ENCODE measurements at places on chromosomes 2 and 18. TPM values are rescaled to one million over a fixed set of nuclear protein-coding genes. Genes with fewer than 3 reads are reported as not detected.
A peak's percentile ranks its signal among the peaks of the same experiment; 100 is the strongest.

RAMP1 gene
- total RNA-seq: 0.63 TPM

RUFY4 gene
- 0.44 TPM for total RNA-seq

C18orf54 gene
- total RNA-seq: 23.2 TPM

OSBPL1A gene
- 32.0 TPM for total RNA-seq

AFF3 gene
- total RNA-seq: 0.22 TPM

DNA sequence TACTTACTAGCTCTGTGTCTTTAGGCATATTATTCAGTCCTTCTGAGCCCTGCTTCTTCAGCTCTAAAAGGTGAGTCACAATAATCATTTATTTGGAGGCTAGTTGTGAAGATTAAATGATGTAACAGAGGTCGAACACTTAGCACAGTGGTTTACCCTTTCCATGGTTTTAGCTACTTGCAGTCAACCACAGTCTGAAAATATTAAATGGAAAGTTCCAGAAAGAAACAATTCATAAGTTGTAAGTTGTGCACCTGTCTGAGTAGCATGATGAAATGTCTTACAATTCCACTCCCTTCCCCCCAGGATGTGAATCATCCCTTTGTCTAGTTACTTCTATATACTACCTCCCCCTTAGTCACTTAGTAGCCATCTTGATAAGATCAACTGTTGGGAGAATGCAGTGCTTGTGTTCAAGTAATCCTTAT, 217.6 kb upstream of the THUMPD2 start:
- H3K4me3 ChIP-seq: no peak overlapping the region
- H3K27ac ChIP-seq: no peak overlapping the region
- H3K4me1 ChIP-seq: no peaks in the 10 kb centered on the region
- H3K36me3 ChIP-seq: no peaks in the 10 kb centered on the region
- DNase-seq: no peak
- no peaks in the 10 kb centered on the region for H3K27me3 ChIP-seq

- H3K27me3 ChIP-seq: no peaks in the 10 kb centered on the region
- no peaks in the 10 kb centered on the region for H3K36me3 ChIP-seq
- H3K27ac ChIP-seq: no peak overlapping the region
- H3K4me1 ChIP-seq: no peaks in the 10 kb centered on the region
- H3K4me3 ChIP-seq: no peak overlapping the region
Measured at GRCh38 chr2:177812713-177813396, 259.7 kb downstream of the PDE11A start.

DNA sequence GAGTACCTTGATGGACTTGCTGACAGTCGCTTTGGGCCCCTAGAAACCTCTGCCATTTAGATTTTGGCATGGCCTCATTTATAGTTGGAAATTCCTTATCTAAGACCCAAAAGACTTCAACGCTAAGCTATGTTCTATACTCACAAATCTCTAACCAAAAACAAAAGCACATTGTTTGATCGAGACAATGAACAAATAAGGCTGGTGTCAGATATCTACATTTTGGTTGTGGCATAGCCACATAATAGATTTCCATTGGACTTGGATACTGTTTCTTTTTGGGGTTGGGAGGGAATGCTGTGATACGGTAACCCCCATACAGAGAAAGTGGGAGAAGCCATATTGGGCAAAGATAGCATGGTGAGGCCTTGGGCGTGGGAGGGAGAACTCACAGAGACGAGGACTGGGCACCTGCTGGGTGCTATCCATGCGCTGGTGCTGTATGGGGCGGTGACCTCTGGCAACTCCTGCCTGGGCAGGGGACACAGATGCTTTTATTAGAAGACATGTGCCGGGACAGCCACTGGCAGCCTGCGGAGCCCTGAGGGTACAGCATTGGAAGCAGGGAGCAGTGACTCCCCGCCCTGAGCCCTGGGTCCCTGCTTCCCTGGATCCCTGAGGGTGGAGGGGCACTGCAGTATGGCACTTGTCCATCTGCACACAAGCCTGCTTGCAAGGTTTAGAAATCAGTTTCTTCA, 97.1 kb downstream of the ASAP2 start:
- peaks cover 9% of the 10 kb centered on the region for H3K36me3 ChIP-seq
- H3K27ac ChIP-seq: no peak overlapping the region
- H3K4me1 ChIP-seq: 0 out of 2 replicates have a peak, but pooled peaks cover 4% of the 10 kb centered on the region
- no peak for DNase-seq

GRCh38 chr2:100522430-100522829, 40.4 kb upstream of the PDCL3 start:
- no peak for DNase-seq
- 0 out of 2 replicates have a peak, but pooled peaks cover 3% of the 10 kb centered on the region for H3K27me3 ChIP-seq
- no peak overlapping the region for H3K27ac ChIP-seq
- H3K4me3 ChIP-seq: no peak overlapping the region

DNA sequence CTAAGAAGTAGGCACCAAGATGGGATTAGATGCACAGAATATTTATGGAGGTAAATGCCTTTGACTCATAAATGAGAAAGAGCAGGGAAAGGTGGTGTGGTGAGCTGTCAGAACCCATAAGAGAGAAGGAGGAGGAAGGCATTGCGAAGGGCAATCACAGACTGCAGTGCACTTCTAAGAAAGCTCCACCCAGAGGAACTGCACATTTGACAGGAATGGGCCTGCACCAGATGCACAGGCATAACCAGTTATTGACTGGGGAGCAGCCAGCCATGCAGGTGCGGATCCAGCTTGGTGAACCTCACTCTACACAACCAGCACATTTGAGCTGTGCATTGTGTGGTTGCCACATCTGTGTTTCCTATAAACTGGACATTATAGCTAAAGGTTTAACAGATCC, 62.2 kb upstream of the L3MBTL4 start:
- no peaks in the 10 kb centered on the region for H3K27me3 ChIP-seq
- no peak overlapping the region for H3K27ac ChIP-seq
- no peaks in the 10 kb centered on the region for H3K4me1 ChIP-seq
- H3K4me3 ChIP-seq: no peak overlapping the region

GRCh38 chr18:27931535-27931934, 245.4 kb downstream of the CDH2 start:
- no peaks in the 10 kb centered on the region for H3K4me1 ChIP-seq
- no peaks in the 10 kb centered on the region for H3K36me3 ChIP-seq
- no peak for DNase-seq

DNA sequence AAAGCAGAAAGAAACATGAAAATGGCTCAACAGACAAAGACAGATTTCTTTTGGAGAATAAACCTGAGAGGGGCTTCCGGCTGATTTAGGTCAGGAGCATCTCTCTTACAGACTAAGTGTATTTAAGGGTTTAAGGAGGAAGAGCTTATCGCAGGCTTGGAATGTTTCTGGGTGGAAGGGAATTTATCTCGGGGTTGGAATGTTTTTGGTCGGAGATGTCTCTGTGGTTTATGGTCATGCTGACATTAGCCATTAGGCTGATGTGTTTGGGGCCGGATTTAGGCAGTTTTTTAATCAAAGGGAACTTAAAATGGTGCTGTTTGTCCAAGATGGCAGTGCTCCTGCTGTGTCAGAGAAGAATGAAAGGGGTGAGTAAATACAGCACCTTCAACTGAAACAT, 14.4 kb upstream of the PSMA8 start:
- no peak overlapping the region for H3K4me3 ChIP-seq
- DNase-seq: no peak
- no peak overlapping the region for H3K27ac ChIP-seq
- no peaks in the 10 kb centered on the region for H3K27me3 ChIP-seq
- H3K36me3 ChIP-seq: peaks cover 15% of the 10 kb centered on the region
- no peaks in the 10 kb centered on the region for H3K4me1 ChIP-seq

DNA sequence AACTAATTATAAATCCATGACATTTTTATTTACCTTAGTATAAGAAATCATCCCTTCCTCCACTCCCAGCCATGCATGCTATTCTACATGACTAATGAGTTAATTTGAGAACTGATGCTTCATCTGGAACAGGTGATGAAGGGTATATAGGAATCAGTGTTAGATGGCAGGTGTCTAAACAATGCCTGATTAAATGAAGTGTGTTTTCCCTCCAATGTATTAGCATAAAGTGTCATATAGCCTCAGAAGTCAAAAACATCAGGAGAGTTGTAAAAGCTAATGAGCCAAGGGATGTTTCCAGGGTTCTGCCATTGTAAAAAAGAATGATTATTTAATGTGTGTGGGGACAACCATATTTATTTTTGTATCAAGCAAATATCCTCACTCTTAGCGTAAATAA, 913.8 kb downstream of the DCC start:
- no peaks in the 10 kb centered on the region for H3K27me3 ChIP-seq
- peaks cover 6% of the 10 kb centered on the region for H3K36me3 ChIP-seq
- no peak for DNase-seq

DNA sequence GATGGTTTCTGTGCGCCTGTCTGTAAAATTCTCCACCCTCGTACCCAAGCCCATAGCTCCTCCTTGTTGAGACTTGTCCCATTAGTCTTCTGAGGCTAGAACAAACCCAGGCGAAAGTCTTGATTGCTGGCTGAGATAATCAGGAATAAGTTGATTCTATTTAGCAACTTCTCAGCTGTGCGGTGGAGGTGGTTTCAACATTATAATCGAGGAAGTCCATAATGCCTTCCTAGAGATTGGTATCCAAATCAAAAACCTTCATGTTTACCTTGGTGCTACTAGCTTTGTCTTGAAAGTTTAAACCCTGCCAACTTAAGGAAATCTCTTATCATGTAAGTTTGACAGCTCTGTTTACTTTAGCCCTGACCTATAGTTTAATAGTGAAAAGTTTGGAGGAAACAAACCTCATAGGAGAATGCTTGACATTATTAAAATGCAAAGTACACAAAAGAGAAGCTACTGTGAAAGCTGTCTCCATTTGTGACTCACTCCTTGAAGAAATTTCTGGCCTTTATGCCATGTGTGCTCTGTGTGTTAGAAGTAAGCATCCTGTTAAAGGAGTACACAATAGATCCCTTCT, 36.6 kb upstream of the DSC1 start:
- peaks cover 5% of the 10 kb centered on the region for H3K4me1 ChIP-seq
- no peak for DNase-seq
- H3K27me3 ChIP-seq: no peaks in the 10 kb centered on the region
- no peak overlapping the region for H3K27ac ChIP-seq
- H3K36me3 ChIP-seq: no peaks in the 10 kb centered on the region
- no peak overlapping the region for H3K4me3 ChIP-seq

GRCh38 chr18:46311491-46311890, 207.3 kb downstream of the HAUS1 start:
- H3K36me3 ChIP-seq: peaks cover 3% of the 10 kb centered on the region
- DNase-seq: no peak
- no peaks in the 10 kb centered on the region for H3K4me1 ChIP-seq
- no peak overlapping the region for H3K27ac ChIP-seq
- no peaks in the 10 kb centered on the region for H3K27me3 ChIP-seq
- no peak overlapping the region for H3K4me3 ChIP-seq

GRCh38 chr2:230949966-230950873, 25.2 kb upstream of the GPR55 start:
- DNase-seq: no peak
- no peaks in the 10 kb centered on the region for H3K4me1 ChIP-seq
- no peak overlapping the region for H3K27ac ChIP-seq
- no peak overlapping the region for H3K4me3 ChIP-seq

DNA sequence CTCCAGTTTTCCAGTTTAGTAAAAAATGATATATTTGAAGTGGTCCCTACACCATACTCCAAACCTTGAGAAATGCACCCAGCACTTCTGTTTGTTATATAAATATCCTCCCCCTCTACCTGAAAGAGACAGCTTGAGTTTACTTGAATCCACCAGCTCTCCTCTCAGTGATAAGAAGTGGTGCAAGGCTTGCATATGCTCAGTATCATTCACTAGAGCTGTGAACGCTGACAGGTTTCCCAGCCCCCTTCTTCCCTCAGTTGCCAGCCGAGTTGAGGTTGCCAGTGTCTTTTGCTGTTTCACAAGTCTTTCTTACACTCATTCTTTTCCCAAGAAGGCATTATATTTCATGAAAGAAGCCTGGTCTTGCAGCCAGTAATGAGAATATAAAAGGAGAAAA, 880.0 kb downstream of the LRRTM4 start:
- DNase-seq: no peak
- H3K27ac ChIP-seq: no peak overlapping the region

GRCh38 chr2:198916548-198917080, 541.1 kb downstream of the SATB2 start:
- H3K27me3 ChIP-seq: no peaks in the 10 kb centered on the region
- H3K4me3 ChIP-seq: no peak overlapping the region
- DNase-seq: no peak
- H3K4me1 ChIP-seq: no peaks in the 10 kb centered on the region
- H3K36me3 ChIP-seq: peaks cover 2% of the 10 kb centered on the region

DNA sequence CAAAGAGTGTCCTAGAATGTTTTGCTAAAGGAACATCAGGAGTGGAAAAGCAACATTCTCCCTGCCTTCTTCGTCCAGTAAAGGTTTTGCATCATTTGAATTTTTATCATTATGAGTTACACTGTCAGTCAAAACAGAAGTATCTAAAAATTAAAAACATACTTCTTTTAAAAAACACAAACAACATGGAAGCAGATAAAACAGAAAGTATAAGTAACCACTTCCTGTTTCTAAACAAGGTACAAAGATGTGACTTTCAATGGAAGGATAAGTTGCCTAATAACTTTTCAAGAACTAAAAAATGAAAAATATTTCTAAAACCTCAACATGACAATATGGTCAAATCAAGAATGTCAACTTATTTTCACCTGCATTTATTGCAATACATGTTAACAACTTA, 158.2 kb downstream of the STK39 start:
- DNase-seq: no peak
- H3K4me1 ChIP-seq: no peaks in the 10 kb centered on the region
- no peak overlapping the region for H3K4me3 ChIP-seq
- no peak overlapping the region for H3K27ac ChIP-seq

DNA sequence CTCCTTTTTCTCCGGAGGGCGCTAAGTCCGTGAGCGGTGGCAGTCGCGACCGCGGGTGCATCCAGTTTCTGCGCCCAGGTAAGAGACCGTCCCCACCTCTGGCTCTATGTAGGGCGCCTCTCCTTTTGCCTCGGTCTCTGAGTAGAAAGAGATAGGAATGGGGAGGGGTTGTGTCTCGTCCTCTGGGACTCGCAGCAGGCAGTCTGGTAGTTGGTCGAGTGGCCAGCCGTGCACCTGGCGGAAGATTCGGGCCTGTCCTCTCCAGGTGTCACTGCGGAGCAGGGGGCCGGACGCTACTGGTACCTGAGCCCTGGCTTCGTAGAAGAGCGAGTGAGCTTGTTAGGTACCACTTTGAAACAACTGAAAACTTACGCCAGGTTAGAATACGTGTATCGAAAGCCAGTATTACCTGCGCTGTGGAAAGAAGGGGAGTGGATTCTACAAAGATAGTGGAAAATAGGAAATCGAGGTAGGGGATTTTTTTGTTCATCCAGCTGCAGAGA, 403 bp downstream of the MAP2 start:
- peak; percentile 69 for DNase-seq
- H3K27ac ChIP-seq: no peak overlapping the region
- no peaks in the 10 kb centered on the region for H3K36me3 ChIP-seq

GRCh38 chr2:147424766-147425165, 420.1 kb upstream of the ACVR2A start:
- H3K27ac ChIP-seq: no peak overlapping the region
- no peaks in the 10 kb centered on the region for H3K27me3 ChIP-seq

- no peak overlapping the region for H3K27ac ChIP-seq
- H3K36me3 ChIP-seq: no peaks in the 10 kb centered on the region
- 0 out of 2 replicates have a peak, but pooled peaks cover 4% of the 10 kb centered on the region for H3K4me1 ChIP-seq
- H3K4me3 ChIP-seq: no peak overlapping the region
- no peaks in the 10 kb centered on the region for H3K27me3 ChIP-seq
Measured at GRCh38 chr2:7672027-7672684, 754.9 kb downstream of the RNF144A start.

- no peaks in the 10 kb centered on the region for H3K27me3 ChIP-seq
- no peak overlapping the region for H3K27ac ChIP-seq
- H3K4me3 ChIP-seq: no peak overlapping the region
Measured at GRCh38 chr2:200492656-200493055, 17.2 kb downstream of the KCTD18 start.
